ENCODE measurements at places on chromosomes 7 and 10.

DNA sequence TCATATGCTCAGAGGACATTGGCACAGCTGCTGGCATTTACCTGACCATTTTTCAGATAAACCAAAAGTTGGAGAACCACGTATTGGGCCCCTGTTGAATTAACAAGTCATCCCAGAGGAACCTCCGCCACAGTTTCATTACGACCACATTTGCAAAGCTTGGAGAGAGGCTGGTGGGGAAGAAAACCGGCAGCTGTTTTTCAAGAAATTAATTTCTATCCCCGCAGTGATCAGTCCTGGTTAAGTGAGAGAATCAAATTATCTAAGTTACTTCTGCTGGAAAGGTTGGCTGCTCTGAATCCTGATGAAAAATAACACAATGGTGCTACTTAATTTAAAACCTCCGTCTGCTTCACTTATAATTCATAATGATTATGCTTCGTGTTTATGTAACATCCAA is 737.1 kb upstream of the AUTS2 start:
- no peak for DNase-seq

GRCh38 chr10:128854963-128855362 is 612.1 kb upstream of the MGMT start:
- DNase-seq = no peak

DNA sequence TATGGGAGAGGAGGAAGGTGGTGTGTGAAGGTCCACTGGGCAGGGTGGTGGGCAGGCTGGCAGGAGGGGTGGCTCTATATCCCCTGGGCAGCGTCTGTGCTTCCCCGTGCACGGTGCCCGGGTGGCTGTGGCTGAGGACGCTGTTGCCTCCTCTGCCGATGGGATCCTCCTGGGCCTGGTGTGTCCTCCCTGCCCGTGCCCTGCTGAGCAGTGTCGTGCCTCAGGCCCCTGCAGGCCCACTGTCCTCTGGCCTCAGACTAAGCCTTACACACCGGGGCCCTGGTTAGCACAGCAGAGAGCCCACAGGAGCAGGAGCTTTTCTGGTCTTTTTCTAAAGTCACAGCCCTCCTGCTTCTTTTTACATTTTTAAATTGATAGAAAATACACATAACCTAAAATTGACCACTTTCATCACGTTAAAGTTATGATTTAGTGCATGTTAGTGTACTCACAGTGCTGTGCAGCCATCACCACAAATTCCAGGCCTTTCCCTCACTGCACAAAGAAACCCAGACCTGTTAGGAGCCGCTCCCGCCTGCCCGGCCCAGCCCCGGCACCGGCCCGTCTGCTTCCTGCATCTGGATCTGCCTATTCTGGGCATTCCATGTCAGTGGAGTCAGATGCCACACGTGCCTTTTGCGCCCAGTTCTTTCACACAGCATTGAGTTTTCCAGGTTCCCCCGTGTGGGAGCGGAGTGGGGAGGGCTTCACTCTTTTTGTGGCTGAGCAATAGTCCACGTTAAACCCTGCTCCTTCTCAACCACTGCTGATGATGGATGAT is 19.4 kb downstream of the PFKFB3 start:
- DNase-seq = no peak

DNA sequence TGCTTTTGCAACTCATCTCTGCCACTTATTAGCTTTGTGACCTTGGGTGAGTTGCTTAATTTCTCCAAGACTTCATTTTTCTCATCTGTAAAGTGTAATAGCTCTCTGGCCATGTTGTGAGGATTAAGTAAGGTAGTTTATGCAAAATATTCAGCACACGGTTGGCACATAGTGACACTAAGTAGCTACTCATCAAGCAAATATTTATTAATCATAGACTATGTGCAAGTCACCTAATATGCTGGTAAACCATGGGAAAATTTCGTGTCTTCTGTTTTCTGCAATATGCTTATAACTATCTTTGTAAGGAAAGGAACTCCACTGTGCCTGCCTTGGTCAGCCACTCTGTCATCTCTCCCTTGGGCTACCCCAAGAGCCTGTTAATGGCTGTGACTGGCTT is 50.3 kb upstream of the EGR2 start:
- DNase-seq = no peak

DNA sequence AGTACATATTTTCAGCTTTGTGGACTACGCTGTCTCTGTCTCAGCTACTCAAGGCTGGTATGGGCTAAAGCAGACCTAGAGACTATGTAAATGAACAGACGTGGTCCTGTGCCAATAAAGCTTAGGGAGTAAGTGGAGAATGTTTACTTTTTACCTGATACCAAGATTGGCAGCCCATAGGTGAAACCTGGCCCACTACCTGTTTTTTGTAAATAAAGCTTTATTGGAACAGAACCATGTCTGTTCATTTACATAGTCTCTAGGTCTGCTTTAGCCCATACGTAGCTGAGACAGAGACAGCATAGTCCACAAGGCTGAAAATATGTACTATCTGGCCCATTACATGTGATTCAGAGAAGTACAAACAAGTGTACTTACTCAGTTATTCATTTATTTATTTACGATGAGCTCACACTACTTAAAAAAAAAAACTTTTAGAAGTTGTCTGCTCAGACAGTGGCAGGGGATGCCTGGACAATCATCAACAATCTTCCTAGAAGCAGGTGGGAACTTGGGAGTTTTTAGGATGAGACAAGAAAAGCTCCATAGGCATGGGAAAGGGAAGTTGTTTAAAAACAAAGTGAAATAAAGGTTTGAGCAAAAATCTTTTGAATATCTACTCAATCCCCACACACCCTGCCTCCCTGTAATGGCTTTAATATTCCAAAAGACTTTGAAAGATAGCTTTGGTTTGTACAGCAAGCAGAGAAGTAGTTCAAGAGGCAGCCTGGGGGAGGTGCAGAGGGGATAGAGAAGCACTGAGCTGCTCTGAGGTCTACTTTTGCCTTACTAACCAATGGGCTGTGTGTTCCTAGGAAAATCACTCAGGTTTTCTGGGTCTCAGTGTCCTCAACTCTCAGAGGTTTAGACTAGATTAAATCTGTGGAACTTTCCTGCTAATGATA is 114.4 kb upstream of the AFAP1L2 start:
- DNase-seq = no peak

- DNase-seq = no peak
These were observed 704 bp upstream of the ERLIN1 start for GRCh38 chr10:100186253-100187212.

- DNase-seq = no peak
These were observed 115.9 kb upstream of the MEOX2 start for GRCh38 chr7:15802425-15802824.

DNA sequence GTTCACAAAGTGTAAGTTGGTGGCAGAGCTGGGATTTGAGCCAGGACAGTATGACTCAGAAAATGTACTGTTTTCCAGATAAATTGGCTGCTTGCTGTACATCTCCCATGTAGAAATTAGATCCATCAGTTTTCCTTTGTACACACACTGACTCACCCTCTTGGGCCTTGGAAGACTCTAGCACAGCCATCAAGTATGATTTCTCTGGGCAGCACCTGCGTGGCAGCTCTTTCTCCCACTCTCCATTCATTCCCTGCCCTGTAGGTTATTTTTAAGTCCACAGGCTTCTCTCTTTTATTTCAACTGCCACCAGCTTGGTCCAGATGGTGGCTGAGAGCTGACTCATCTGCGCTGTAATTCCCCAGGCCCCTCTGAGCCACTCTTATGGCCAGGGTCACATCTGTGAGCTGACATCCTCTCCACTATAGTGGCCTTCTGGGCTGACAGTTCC is 28.3 kb upstream of the SDK1 start:
- DNase-seq = no peak

- no peak for DNase-seq
These were observed 22.0 kb upstream of the FZD1 start for GRCh38 chr7:91242097-91242844.

- DNase-seq = no peak
These were observed 96.5 kb downstream of the ADCY1 start for GRCh38 chr7:45670717-45671116.

DNA sequence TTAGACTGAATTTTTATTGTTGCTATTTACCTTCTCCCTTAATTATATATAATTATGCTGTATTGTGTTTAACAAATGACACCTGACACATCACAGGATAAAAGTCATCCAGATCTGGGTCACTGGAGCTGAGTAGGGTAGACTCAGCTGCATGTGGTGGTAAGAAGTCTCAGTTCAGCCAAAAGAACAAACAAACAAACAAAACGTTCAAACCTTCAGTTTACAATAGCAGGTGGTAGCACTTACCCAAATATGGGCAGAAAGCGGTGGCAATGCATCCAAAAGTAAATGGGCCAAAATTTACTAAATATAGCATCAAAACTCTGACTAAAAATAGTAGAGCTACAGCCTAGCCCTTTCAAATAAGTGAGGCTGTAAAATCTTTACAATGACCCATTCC is 42.2 kb downstream of the ZWINT start:
- DNase-seq = no peak

DNA sequence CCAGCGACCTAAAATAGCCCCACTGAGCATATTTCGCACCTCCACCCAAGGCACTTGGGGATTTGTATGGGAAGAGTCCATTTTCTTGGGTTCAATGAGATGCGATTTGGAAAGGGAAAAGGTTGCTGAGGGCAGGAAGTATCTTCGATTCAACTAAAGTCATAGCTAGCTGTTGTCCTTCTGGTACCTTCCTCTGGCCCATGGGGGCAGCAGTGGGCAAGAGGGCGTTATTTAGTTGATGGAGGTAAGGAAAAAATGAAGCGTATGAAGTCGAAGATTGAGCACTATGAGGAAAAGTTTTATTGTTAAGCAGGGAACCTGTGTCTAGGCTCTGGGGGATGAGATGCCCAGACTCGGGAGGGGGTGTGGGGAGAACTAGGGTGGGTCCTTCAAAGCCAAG is 135.4 kb downstream of the EVX1 start:
- no peak for DNase-seq

- DNase-seq = no peak
These were observed 29.1 kb upstream of the NDST2 start for GRCh38 chr10:73840403-73841060.

- peak; percentile 67 for DNase-seq
These were observed 57.8 kb upstream of the PCGF5 start for GRCh38 chr10:91162495-91163268.

- no peak for DNase-seq
These were observed 616.4 kb upstream of the GHITM start for GRCh38 chr10:83522881-83523386.

DNA sequence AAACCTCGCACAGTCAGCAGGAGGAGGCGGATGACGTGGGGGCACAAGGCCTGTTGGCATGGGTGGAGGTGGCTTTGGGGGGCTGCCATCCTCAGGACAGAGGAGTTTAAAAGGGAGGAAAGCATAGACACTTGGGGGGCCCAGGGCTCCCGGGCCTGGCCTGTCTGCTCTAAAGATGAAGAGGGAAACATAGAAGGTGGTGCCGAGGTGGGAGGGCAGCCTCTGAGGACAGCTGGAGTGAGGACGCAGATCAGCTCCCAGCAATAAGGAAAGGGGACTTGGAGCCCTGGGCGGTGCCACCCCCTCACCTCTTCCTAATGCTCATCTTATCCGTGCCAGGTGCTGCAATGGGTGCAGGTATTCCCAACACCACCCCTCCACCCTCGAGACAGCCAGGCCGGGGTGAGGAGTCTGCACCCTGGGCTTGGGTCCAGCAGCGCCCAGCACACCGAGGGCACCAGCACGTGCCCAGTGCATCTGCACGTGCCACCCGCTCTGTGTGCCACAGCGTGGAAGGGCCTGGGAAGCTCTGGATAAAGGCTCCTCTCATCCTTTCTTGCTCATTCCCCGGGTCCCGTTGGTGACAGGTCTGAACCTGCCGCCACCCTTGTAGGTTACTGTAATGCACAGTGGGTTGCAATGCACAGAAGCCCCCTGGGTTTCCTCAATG is 566.0 kb upstream of the FOXK1 start:
- no peak for DNase-seq

DNA sequence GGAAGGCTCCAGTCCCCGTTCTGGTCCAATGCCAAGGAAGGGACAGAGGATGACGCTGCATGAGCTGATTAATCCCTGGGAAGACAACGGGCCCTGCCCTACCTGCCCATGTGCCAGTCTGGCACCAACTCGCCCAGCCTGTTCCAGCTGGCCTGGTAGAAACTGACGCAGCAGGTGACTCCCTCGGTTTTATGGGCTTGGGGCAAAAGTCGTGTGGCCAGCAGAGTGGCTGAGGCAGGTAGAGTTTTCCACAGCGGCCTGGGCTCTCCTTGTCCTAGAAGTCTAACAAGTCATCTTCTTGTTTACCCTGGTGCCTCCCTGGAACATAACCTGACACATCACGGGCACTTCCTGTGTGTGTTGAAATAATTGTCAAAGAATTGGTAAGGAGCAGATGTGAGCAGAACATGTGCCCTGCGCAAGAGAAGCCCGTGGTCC is 20.4 kb upstream of the LMTK2 start:
- no peak for DNase-seq

DNA sequence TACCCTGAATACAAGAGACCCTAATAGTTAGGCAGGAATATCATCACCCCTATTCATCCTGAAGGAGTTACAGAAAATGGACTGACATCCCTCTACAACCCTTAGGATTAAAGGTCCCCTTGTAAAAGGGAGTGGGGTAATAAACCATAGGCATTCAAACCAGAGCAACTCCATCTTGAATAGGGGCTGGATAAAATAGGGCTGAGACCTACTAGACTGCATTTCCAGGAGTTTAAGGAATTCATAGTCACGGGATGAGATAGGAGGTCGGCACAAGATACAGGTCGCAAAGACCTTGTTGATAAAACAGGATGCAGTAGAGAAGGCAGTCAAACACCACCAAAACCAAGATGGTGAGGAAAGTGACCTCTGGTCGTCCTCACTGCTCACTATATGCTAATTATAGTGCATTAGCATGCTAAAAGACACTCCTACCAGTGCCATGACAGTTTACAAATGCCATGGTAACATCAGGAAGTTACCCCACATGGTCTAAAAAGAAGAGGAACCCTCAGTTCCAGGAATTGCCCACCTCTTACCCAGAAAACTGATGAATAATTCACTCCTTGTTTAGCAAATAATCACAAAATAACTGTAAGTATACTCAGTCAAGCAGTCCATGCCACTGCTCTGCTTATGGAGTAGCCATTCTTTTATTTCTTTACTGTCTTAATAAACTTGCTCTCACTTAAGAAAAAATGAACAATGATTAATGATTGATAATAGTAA is 37.2 kb downstream of the CUBN start:
- no peak for DNase-seq

DNA sequence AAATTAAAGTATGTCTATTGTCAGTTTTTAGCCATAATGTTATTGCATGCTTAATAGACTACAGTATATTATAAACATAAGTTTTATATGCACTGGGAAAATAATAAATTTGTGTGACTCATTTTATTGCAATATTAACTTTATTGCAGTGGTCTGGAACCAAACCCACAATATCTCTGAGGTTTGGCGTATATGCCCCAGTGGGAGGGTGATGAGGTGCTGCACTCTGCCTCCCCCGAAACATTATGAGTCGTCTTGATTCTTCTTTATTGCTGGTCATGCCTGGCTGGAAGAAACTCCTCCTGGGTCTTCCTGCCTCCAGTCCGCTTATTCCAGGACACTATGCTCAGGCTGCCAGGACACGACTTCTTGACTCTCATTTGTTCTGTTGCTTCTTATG is 88.4 kb downstream of the MTPN start:
- DNase-seq = no peak

GRCh38 chr10:132574288-132574687 is 36.7 kb downstream of the INPP5A start:
- no peak for DNase-seq

GRCh38 chr7:46468753-46469356 is 547.8 kb upstream of the IGFBP3 start:
- no peak for DNase-seq

Measured in stimulated activated CD8-positive, alpha-beta memory T cell treated with anti-CD3 and anti-CD28 coated beads, Interleukin-2, amount 100 ng/mL, for 1 hour (primary cell).